Stimulated activated CD4-positive, alpha-beta T cell treated with anti-CD3 and anti-CD28 coated beads, TNF-alpha, amount 100 ng/mL, for 1 hour (primary cell): ENCODE measurements at places on chromosomes 16 and 17.

DNA sequence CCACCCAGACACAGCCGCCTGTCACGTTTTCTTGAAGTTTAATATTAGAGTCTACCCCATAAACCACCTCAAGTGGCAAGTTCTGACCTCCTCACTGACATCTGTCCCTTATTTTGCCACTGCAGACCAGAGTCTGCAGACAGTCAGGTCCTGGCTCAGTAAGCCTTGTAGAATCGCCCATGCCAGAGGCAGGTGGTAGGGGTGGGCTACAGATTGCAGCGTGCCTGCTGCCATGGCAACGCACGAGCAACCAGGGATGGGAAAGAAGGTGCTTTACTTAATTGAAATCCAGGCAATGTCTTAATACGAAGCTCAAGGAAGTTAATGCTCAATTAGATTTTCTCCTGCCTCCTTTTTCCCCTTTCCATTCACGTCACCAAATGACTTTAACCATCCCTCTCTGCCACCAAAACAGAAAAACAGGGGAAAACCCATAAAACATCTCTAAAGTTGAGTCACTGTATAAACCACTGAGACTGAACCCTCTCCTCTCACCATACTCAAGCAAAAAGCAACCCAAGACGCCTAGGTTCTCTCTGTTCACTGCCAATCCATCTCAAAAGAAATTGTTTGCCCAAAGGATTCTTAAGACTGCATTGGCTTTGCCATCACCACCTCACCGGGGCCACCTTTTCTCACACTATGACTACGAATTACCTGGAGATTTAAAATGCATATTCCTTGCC lies 228.8 kb downstream of the SLC39A11 start:
- no peak for DNase-seq

DNA sequence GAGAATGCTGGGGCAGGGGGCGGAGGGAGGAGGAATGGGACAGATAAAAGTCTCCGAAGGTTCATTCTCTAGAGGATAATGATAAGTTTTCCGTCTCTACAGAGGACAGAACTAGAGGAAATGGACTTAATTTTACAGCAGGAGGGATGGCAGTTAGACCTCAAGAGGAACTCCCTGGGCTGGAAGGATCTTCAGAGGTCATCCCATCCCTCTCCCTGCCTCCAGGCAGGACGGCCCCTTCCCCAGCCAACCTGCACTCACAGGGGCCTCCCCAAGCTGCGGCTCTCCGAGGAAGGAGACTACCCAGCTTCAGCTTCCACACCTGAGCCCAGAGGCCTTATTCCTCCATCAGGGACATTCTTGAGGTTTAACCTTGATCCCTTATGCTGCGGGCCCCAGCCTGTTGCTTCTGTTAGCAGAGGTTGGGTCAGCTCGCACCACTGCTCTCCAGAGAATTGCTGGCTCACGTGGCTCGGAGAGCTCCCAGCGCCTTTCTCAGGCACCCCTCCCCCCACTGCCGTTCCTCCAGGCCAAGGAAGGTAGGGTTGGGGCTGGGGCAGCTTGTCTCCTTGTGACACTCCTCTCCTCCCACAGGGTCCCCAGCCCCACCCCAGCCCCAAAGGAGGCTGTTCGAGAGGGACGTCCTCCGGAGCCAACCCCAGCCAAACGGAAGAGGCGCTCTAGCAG lies 8.5 kb downstream of the ELOB start:
- no peak for DNase-seq

DNA sequence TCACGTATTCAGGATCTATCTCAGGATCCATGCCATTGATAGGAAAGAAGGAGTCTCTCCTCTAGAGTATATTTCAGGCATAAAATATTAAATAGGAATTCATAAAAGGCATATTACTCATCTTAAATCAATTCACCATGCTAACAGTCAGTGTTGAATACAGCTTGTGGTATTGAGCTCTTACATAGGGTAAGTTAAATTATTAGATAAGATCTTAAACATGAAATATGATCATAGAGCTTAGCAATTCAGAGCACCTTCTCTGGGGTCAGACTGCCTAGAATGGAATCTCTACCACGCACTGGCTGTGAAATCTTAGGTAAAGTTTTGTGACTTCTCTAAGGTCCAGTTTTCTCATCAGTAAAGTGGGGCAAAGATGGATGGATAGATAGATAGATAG lies 20.7 kb downstream of the MARCHF10 start:
- no peak for DNase-seq

- DNase-seq: no peak
Measured at GRCh38 chr17:10879190-10879836, 41.4 kb upstream of the PIRT start.

DNA sequence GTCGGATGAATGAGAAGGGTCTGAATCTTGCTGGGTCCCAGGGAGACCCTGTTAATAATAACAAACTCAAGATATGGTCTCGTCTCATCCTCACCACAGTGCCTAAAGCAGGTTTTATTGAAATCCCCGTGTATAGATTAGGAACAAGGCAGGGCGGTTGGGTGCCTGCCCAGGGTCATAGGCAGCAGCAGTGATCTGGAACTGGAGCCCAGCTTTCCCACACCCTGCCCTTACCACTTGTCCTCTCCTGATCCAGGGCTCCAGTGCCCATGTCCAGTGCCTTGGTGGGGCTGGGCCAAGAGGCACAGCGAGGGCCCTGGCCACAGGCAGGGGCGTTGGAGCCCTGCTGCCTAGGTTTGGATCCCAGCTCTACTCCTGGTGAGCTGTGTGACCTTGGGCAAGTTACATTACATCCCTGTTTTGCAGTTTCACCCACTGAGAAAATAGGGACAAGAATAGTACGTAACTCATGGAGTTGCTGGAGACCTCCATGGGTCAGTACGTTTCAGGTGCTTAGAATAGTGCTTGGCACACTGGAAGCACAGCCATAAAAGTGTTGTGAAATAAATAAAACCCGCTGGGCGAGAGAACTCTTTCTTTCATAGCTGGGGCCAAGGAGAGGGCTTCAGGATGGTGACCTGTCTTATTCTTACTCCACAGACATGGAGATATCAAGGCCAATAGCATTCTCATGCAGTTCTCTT lies 13.9 kb downstream of the SOCS3 start:
- DNase-seq: no peak

DNA sequence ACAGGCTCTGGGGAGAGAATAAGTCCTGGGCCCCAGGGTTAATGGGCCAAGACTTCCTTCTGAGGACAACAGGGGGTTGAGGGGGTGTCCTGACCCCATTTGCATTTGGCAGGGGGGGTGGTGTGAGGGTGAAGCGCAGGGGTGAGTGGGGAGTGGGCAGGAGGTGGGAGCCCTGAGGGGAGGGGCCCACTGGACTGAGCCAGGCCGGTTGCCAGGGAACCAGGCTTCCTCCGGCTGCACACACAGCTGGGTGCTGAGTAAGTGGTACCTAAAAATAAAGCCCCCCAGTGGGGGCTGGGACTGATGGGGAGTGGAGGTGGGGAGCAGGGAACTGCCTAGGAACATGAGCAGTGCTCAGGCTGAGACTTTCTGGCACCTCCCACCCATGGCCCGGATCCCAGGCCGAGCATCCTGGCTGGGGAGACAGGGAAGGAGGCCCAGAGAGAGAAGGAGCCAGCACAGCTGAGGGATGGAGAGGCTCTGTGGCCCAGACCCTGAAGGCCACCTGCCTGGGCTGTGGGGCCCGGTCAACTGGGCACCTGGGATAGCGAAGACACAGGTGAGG lies 7.5 kb upstream of the RASD1 start:
- DNase-seq: no peak

GRCh38 chr16:727291-727977 lies 528 bp downstream of the HAGHL start:
- no peak for DNase-seq
